ENCODE measurements at places on chromosomes 6 and 20. TPM values are rescaled to one million over a fixed set of nuclear protein-coding genes. Genes with fewer than 3 reads are reported as not detected.

Gene HLA-DQA1
- total RNA-seq: 6.7 TPM

Gene COMMD7
- total RNA-seq: 29.7 TPM

Gene DPM1
- total RNA-seq: 40.9 TPM

Gene ANKRD66
- total RNA-seq: not detected

Gene SEC63
- total RNA-seq: 91.7 TPM

Gene SCAF8
- 59.9 TPM for total RNA-seq

Gene ENPP5
- total RNA-seq: 1.2 TPM

Gene KCNK5
- 0.79 TPM for total RNA-seq

Gene NMBR
- total RNA-seq: not detected

Gene ANKRD60
- not detected for total RNA-seq

Gene SUPT3H
- total RNA-seq: 12.6 TPM

Gene PAX1
- total RNA-seq: not detected

Gene RGL2
- 66.8 TPM for total RNA-seq

Gene CCN6
- total RNA-seq: not detected

Gene FOXS1
- total RNA-seq: not detected

Gene TMEM244
- total RNA-seq: 0.87 TPM

Gene DPPA5
- not detected for total RNA-seq

Gene RWDD2A
- total RNA-seq: 5.2 TPM

Gene HLA-DMA
- total RNA-seq: 8.5 TPM

Gene DOP1A
- total RNA-seq: 32.5 TPM

Gene KIF6
- total RNA-seq: not detected

Gene FAM184A
- 6.1 TPM for total RNA-seq

Gene RBPJL
- total RNA-seq: not detected

Gene STX11
- total RNA-seq: 6.2 TPM

Gene EDN3
- total RNA-seq: 0.93 TPM
